Subcutaneous preadipocyte (primary cell): ENCODE measurements at places on chromosomes 5 and 9. TPM values are rescaled to one million over a fixed set of nuclear protein-coding genes. Genes with fewer than 3 reads are reported as not detected.

Gene TDRD7
- 6.6 and 7.6 TPM in 2 replicates for total RNA-seq

Gene STPG3
- not detected in 2 replicates for total RNA-seq

Gene SKIC3
- total RNA-seq, result 126 and 160 TPM in 2 replicates

Gene SLC34A3
- not detected in 2 replicates for total RNA-seq

Gene SH3TC2
- total RNA-seq, result 0.37 and 1.2 TPM in 2 replicates

Gene PCDHB4
- total RNA-seq, result 0.37 TPM in 1 of 2 replicates, not detected in the other

Gene PCDHB7
- 0.37 TPM in 1 of 2 replicates, not detected in the other for total RNA-seq

Gene PCDHAC2
- under 0.01 and 0.37 TPM in 2 replicates for total RNA-seq

Gene PRXL2C
- 29.7 and 56.6 TPM in 2 replicates for total RNA-seq

Gene UBE2QL1
- not detected in 2 replicates for total RNA-seq

Gene PRDM9
- not detected in 2 replicates for total RNA-seq

Gene RELL2
- total RNA-seq, result 2.9 and 3.3 TPM in 2 replicates

Gene FAM163B
- total RNA-seq, result not detected in 2 replicates

Gene PCDHA13
- total RNA-seq, result not detected in 2 replicates

Gene BTNL9
- 0.37 TPM in 1 of 2 replicates, not detected in the other for total RNA-seq

Gene AMBP
- not detected in 2 replicates for total RNA-seq

Gene HRCT1
- total RNA-seq, result 1.4 and 1.8 TPM in 2 replicates

Gene ITGA2
- total RNA-seq, result 6.6 and 31.7 TPM in 2 replicates

Gene IL4
- not detected in 2 replicates for total RNA-seq

Gene ROR2
- 0.78 and 11.8 TPM in 2 replicates for total RNA-seq

Gene TAF11L10
- total RNA-seq, result not detected in 2 replicates

Gene SPTAN1
- 283 and 383 TPM in 2 replicates for total RNA-seq

Gene DRD1
- not detected in 2 replicates for total RNA-seq
